ENCODE measurements at places on chromosomes 12 and 14. TPM values are rescaled to one million over a fixed set of nuclear protein-coding genes. Genes with fewer than 3 reads are reported as not detected.

SIX1 gene
- total RNA-seq = 5.1 TPM

TMEM179 gene
- total RNA-seq = not detected

CBLN3 gene
- total RNA-seq = 1.3 TPM

ZNF891 gene
- total RNA-seq = 5.4 TPM

MUCL1 gene
- total RNA-seq = not detected

BCAT1 gene
- total RNA-seq = 24.9 TPM

COQ5 gene
- 38.0 TPM for total RNA-seq

TMEM121 gene
- 2.6 TPM for total RNA-seq

IRF2BPL gene
- 69.7 TPM for total RNA-seq

RPS6KL1 gene
- 17.6 TPM for total RNA-seq

DNA sequence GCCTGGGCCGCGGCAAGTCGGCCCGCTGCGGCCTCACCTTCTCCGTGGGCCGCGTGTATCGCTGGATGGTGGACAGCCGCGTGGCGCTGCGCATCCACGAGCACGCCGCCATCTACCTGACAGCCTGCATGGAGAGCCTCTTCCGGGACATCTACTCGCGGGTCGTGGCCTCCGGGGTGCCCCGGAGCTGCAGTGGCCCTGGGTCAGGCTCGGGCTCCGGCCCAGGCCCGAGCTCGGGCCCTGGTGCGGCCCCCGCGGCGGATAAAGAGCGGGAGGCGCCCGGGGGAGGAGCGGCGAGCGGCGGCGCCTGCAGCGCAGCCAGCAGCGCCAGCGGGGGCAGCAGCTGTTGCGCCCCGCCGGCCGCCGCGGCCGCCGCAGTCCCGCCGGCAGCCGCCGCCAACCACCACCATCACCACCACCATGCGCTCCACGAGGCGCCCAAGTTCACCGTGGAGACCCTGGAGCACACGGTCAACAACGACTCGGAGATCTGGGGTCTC lies 226.2 kb upstream of the CRY1 start:
- no peak overlapping the region for H3K27ac ChIP-seq
- peaks cover 35% of the 10 kb centered on the region for H3K4me1 ChIP-seq
- no peaks in the 10 kb centered on the region for H3K27me3 ChIP-seq

DNA sequence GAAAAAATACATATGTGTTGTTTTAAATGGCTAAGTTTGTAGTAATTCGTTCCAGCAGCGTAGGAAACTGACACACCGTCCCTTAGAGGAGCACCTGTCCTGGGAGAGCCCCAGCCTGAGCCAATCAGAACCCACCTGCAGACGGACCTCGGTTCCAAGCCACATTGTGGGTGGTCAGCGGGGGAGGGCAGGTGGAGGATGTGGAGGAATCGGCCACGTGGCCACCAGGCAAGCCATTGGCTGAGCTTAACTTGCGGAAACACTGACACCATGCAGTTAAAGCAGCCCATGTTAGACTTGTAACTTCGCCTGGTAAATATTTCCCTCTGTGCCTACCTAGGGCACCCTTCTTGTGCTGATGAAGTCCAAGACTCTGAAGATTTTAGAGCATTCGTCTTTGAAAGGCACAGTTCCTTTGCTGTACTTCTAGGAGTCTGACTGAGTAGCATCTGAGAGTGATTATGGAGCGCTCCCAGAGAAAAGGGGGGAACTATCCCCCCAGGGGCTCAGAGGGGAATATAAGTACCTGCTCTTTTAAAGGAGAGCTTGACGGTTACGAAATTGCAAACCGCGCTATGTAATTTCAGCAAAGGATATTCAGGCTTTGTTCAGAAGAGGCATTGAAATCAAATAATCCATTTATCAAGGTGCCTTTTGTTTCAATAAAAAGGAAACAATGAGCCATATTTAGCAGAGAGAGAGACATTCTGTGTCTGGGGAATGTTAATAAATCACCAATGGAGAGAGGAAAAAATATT lies 135.7 kb downstream of the TMEM132C start:
- H3K4me3 ChIP-seq = no peak overlapping the region
- H3K4me1 ChIP-seq = no peaks in the 10 kb centered on the region
- H3K27me3 ChIP-seq = no peaks in the 10 kb centered on the region
- no peak for DNase-seq

- DNase-seq = no peak
- no peaks in the 10 kb centered on the region for H3K27me3 ChIP-seq
- no peak overlapping the region for H3K4me3 ChIP-seq
- H3K4me1 ChIP-seq = no peaks in the 10 kb centered on the region
- no peak overlapping the region for H3K27ac ChIP-seq
Observed at GRCh38 chr12:4762773-4763172, 42.6 kb downstream of the GALNT8 start.

DNA sequence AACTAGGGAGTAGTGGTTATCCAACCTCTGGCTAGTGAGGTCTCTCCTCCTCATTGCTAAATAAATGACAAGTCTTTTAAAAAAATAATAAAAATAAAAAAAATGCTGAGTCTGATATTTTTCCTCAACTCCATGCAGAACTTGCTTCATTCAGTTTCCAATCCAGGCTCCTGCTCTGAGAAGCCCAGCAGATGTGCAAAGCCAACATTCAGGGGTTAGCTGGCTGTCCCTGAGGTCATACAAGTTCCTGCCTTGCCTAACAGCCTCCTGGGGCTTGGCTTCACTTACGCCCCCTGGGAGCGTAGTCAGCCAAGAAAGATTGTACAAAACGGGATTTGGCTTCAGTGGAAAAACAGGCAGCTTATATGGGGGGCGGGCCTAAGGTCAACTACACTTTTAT lies 23.3 kb downstream of the RTRAF start:
- no peaks in the 10 kb centered on the region for H3K27me3 ChIP-seq
- no peak overlapping the region for H3K4me3 ChIP-seq
- peaks cover 25% of the 10 kb centered on the region for H3K36me3 ChIP-seq
- peaks cover 12% of the 10 kb centered on the region for H3K4me1 ChIP-seq
- DNase-seq = no peak

DNA sequence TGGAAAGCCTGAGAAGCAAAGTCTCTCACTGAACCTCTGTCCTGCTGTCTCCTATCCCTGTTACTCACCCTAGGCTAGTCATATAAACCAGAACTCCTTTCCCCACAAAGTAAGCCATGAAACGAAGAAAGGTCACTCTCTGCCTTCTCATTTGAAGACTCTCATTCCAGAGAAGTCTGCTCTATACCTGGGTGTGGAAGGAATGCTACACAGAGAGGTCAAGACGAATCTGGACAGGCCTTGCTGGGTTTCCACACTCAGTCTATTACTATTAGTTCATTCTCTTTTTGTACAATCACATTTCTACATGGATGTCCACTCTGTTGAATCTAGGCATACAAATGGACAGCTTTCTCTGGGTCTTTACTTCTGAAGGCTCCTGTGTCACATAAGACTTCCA lies 2.4 kb upstream of the AEBP2 start:
- H3K36me3 ChIP-seq = no peaks in the 10 kb centered on the region
- no peak for DNase-seq
- H3K27me3 ChIP-seq = no peaks in the 10 kb centered on the region
- H3K4me1 ChIP-seq = peaks cover 18% of the 10 kb centered on the region

DNA sequence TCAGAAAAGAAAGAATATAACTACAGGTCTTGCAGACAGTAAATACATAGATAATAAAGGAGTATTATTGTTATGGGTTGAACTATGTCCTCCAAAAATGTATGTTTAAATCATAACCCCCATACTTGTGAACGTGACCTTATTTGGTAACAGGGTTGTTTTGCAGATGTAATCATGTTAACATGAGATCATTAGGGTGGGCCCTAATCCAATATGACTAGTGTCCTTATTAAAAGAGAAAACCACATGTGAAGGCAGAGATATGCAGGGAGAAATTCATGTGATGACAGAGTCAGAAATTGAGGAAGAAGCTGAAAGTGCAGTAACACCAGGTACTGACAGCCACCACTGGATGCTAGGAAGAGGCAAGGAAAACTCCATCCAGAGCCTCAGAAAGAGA lies 29.0 kb downstream of the MAGOHB start:
- H3K4me1 ChIP-seq = no peaks in the 10 kb centered on the region
- H3K36me3 ChIP-seq = no peaks in the 10 kb centered on the region
- no peak for DNase-seq
- no peaks in the 10 kb centered on the region for H3K27me3 ChIP-seq
- H3K27ac ChIP-seq = no peak overlapping the region

DNA sequence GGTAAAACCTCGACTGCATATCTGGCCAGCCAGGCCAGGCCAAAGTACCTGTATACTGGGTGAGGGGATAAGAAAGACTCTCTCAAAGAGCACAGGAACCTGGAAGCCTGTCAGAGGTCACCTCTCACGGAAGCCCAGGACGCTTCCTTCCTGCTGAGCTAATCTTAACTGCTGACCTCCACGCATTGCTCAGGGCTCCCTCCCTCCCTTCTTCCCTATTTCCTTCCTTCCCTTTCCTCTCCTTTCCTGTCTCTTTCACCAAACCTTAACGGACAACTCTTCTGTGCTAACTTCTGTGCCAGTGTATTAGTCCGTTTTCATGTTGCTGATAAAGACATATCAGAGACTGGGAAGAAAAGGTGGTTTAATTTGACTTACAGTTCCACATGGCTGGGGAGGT lies 14.8 kb upstream of the RNASE10 start:
- H3K4me1 ChIP-seq = no peaks in the 10 kb centered on the region
- no peak overlapping the region for H3K27ac ChIP-seq
- no peak for DNase-seq
- no peaks in the 10 kb centered on the region for H3K27me3 ChIP-seq

DNA sequence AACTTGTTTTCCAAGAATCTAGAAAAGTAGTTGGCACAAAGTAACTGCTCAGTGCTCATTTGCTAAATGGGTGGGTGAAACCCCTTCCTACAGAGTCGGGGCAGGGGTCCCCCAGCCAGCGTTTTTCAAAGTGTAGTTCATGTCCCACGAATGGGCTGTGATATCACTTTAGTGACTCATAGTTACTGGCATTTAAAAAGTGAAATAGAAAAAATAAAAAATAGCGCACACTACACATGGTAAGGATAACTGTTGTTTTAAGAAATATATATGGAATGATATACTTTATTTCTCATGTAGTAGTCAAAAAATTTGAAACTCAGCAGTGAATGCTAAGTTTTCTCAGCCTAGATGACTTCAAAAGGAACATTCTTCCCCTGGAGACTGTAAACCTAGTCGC lies 250.4 kb downstream of the CHST11 start:
- H3K36me3 ChIP-seq = no peaks in the 10 kb centered on the region
- H3K4me3 ChIP-seq = peak overlapping the region; percentile 39
- H3K4me1 ChIP-seq = peaks cover 11% of the 10 kb centered on the region
- DNase-seq = no peak

- no peaks in the 10 kb centered on the region for H3K27me3 ChIP-seq
- no peak for DNase-seq
- H3K4me1 ChIP-seq = no peaks in the 10 kb centered on the region
- no peaks in the 10 kb centered on the region for H3K36me3 ChIP-seq
- no peak overlapping the region for H3K4me3 ChIP-seq
Observed at GRCh38 chr14:65251213-65251612, 148.9 kb upstream of the MAX start.

DNA sequence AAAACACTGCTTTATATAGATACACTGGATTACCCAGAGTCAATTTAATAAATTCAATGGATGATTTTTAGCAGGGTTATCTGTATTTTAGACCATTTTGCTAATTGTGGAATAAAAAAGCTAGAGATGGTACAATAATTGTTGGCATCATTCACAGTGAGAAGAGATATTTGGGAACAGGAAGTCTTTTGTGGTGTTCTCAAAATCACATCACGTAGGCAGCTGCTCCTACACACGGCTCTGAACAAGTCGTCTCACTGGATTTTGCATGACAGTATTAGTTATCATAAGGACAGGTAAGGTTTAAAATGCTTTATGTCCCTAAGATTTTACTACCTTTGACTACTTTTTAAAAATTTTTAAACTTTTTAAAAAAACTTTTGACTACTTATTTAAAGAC lies 52.0 kb downstream of the PAPLN start:
- DNase-seq = no peak
- no peaks in the 10 kb centered on the region for H3K4me1 ChIP-seq
- no peak overlapping the region for H3K4me3 ChIP-seq
- H3K36me3 ChIP-seq = peaks cover 21% of the 10 kb centered on the region
- no peaks in the 10 kb centered on the region for H3K27me3 ChIP-seq

DNA sequence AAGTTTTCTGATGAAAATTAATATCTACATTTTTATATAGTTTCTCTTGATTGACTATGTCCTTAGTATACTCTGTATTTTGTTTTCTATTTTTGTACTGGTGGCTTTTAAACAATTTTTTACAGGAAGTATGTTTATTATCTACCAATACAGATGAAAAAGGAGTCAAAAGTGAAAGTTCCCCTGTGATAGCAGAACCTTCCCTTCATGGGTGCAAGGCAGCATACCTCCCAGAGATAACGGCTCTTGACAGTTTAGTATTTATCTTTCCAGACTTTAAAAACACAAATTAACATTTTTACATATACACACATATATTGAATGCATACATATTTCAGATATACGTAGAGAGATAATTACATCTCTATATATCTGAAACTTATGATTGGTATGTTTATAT lies 17.1 kb upstream of the FAM234B start:
- H3K4me3 ChIP-seq = no peak overlapping the region
- no peak overlapping the region for H3K27ac ChIP-seq
- no peaks in the 10 kb centered on the region for H3K36me3 ChIP-seq
- H3K4me1 ChIP-seq = peaks cover 12% of the 10 kb centered on the region

- no peaks in the 10 kb centered on the region for H3K36me3 ChIP-seq
- H3K27me3 ChIP-seq = no peaks in the 10 kb centered on the region
- no peak for DNase-seq
- no peak overlapping the region for H3K27ac ChIP-seq
- H3K4me3 ChIP-seq = no peak overlapping the region
Observed at GRCh38 chr12:45866299-45866698, 124.1 kb downstream of the SCAF11 start.

DNA sequence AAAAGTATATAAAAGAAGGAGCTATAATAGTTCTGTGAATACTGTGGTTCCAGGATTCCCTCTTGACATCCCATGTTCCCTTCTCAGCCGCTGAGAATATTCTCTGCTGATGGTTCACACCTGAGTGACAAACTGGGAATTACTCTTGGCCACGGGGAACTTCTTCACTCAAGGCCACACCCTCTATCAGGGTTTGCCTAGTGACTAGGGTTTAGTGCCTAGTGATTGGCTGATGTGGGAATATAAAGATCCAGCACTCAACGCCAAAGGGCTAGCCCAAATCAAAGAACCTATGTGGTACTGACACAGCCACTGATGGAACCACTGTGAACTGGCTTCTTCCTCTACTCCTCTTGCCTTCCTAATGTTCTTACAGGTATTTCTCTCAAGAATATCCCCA lies 248.4 kb downstream of the ASCL1 start:
- H3K27ac ChIP-seq = no peak overlapping the region
- H3K36me3 ChIP-seq = no peaks in the 10 kb centered on the region
- H3K4me1 ChIP-seq = no peaks in the 10 kb centered on the region
- no peaks in the 10 kb centered on the region for H3K27me3 ChIP-seq
- H3K4me3 ChIP-seq = no peak overlapping the region

DNA sequence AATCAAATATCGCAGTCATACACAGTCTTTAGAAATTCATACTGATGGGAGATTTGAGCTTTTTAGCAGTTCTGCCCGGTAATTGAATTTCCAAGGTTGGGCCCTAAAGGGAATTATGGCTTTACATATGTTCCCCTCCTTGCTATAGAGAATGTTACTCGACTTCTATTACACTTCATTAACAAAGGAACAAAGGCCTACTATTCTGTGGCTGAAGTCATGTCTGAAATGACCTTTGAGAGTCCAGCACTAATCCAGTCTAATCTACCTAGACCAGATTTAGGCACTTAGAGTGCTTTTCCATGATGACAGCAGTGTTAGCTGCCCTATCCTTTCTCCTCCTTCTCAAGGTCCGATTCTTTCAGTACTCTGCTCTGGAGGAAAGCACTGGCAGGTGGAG lies 305.3 kb downstream of the MED13L start:
- H3K36me3 ChIP-seq = peaks cover 28% of the 10 kb centered on the region
- no peaks in the 10 kb centered on the region for H3K27me3 ChIP-seq
- DNase-seq = no peak
- no peak overlapping the region for H3K4me3 ChIP-seq
